ENCODE measurements at places on chromosomes 3 and 15.

GRCh38 chr15:96344706-96345559 is 14.4 kb downstream of the NR2F2 start:
- no peak for DNase-seq

DNA sequence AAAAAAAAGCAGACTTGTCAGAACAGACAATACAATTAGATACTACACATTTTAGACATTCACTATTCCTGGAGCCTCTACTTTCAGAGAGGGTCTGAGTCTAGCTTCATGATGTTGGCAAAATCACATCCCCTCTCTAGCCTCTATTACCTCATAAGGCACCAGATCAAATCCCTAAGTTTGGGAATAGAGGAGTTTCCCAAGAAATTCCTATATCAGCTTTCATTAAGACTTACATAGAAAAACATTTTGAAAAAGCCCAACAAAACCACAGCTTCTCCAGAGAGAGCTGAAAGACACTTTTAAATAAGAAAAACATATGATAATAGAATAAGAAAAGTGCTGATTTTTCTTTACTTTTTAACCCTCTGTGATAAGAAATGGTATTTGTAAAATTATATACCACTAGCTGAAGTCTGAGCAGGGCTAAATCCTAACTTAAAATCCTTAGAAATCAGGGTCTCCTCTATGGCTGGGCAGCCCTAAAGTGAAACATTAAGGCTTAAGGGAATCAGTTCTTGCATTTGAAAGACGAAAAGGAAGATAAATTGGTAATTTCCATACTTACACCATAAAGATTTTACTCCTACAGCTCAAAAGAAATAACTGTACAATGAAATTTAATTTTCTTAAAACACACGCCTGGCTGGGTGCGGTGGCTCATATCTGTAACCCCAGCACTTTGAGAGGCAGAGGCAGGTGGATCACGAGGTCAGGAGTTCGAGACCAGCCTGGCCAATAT is 4.3 kb downstream of the TBC1D2B start:
- DNase-seq, result no peak

DNA sequence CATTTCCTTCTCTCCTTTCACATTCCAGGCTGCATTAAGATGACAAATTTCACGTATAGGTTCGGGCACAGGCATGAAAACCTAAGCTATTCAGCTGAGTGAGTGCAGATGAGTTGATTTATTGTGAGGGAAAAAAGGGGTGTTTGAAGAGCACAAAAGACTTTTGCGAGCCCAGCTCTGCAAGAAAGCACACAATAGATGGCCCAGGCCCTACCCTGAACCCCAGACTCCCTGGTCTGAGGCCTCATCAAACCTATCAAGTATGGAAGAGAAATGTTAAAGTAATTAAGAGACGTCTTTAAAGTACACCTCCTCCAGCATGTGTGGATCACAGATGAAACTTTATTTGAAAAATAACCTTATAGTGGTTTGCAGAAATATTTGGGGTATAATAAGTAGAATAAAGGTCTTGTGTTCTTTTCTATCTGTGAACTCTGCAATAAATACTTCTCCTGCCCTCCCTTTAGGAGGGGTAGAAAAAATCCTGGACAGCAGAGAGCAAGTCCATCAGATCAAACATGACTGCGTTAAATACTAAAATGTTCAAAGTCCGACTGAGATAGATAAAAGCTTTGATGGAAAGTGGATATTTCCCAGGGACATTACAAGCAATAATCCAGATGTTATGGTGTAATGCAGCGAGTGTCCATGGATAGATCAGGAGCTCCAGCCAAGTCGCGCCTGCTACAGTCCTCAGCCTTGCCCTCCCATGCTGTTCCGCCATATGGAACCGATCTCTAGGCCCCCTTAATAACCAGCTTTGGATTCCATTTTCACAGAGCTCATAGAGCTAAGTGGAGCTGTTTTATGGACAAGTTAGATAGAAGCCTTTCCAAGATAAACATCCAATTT is 121.5 kb downstream of the MCTP2 start:
- no peak for DNase-seq

GRCh38 chr3:52225452-52226228 is at the start of gene TLR9:
TSS of gene TLR9 (minus strand) at chr3:52225645. CDS start at chr3:52225529, 116 bp downstream.
- no peak for DNase-seq

- DNase-seq, result no peak
Observed at GRCh38 chr15:43777267-43777914, 625 bp upstream of the ELL3 start.

- no peak for DNase-seq
Observed at GRCh38 chr3:84980011-84980410, 21.2 kb downstream of the CADM2 start.

- DNase-seq, result no peak
Observed at GRCh38 chr3:56985460-56985859, 75.0 kb upstream of the SPATA12 start.

DNA sequence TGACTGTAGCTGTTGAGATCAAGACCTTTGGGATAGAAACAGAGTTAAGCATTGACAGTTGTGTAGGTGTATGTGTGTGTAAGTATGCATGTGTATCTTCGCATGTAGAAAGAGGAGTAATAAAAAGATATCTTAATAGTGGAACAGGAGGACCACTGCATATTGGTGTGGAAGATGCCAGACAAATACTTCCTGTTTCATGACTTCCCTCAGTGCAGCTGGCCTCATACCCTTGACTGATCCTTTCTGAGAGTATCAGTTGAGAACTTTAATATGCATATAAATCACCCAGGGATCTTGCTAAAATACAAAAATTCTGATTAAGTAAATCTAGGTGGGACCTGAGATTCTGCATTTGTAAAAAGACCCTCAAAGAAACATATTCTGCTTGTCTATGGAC is 8.5 kb upstream of the ZBED2 start:
- DNase-seq, result no peak

DNA sequence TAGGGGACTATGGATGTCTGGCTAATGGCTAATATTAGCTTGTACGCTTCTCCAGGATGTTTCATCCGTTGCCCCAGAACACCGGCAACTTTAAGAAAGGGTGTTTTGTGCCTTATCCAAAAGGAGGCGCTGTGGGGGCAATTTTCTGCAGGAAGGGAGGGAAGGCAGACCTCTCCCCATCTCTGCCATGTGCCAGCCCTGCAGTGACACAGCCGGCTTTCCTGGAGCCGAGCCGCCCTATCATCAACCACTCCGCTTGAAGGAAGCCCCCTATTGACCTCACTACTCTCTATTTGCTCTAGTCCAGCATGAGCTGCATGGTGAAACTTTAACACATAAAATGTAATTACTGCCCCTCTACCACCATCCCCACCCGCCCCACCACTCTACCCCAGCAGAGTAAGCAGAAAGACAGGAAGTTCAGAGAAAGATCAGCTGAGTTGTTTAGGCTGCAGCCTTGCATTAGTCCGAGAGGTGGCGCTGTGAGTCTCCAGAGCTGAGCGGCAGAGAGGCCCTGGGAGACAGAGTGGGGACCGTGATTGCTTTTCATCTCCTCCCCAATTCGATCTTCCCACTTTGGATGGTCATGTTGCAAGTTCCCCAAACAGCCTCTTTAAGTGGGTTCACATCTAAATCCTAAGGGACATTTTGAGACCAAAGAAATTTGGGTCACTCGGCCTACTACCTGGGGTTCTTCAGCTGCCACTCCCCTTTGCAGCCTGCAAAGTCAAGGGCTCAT is 24.5 kb upstream of the RAD18 start:
- DNase-seq, result peak; percentile 69

- no peak for DNase-seq
Observed at GRCh38 chr15:58690703-58691102, 58.8 kb downstream of the ADAM10 start.

DNA sequence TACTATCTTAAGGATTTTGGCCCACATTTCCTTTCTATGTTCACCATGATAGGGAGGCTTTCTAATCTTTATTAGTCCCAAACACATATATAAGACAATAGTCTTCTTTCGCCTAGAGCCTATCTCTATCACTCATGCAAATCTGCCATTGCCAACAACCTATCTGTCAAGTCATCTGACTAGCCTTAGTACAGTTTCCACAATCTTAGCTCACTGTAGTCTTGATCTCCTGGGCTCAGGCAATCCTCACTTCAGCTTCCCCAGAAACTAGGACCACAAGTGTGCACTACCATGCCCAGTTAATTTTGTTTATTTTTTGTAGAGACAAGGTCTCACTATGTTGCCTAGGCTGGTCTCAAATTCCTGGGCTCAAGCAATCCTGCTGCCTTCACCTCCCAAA is 6.9 kb downstream of the TMEM39A start:
- DNase-seq, result no peak

- no peak for DNase-seq
Observed at GRCh38 chr3:61239871-61240270, 11.4 kb downstream of the FHIT start.

- DNase-seq, result no peak
Observed at GRCh38 chr15:87099916-87100315, 1020.2 kb downstream of the AGBL1 start.

- DNase-seq, result no peak
Observed at GRCh38 chr3:146246526-146246925, 4.4 kb downstream of the PLSCR4 start.

GRCh38 chr3:23164746-23165145 is 38.4 kb upstream of the UBE2E2 start:
- no peak for DNase-seq

GRCh38 chr3:4507024-4507596 is 14.0 kb downstream of the ITPR1 start:
- no peak for DNase-seq
